ENCODE measurements at places on chromosomes 2 and 18.

DNA sequence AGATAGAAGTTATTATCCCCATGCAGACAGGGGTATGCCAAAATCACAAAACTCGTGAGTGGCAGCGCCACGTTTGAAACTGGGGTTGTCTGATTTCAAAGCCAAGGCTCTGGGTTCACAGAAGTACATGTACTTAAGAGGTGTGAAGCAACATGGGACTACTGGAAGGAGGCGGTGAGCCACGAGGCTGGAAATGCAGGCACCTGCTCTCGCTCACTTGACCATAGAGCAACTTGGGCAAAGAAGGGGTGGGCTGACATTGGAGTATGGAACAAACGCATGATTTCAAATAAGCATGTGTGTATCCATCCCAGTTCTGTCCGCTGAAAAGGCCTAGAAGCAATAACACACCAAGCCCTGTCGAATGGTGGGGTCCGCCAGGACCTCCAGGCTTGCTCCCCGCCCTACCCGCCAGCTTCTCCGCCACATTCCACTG is 593 bp upstream of the ACTR2 start:
- DNase-seq = no peak

- DNase-seq = no peak
Measured at GRCh38 chr2:189318761-189319160, 122.5 kb upstream of the WDR75 start.

DNA sequence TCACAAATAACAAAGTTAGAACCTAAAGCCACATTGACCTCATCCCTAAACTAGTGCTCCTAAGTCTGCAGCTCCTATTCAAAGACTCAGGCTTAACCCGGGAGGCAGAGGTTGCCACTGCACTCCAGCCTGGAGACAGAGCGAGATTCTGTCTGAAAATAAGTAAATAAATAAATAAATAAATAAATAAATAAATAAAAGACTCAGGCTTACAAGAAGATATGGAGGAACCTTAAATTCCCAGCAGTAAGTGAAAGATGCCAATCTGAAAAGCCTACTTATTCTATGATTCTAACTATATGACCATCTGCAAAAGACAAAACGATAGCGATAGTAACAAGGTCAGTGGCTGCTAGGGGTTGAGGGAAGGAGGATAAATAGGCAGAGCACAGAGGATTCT is 101.7 kb downstream of the DDX1 start:
- DNase-seq = no peak

GRCh38 chr2:43718530-43719124 is 42.4 kb upstream of the C1GALT1C1L start:
- DNase-seq = no peak

- no peak for DNase-seq
Measured at GRCh38 chr18:75316223-75316622, 105.6 kb downstream of the TSHZ1 start.

- no peak for DNase-seq
Measured at GRCh38 chr2:200575957-200576356, 9.9 kb upstream of the AOX1 start.

GRCh38 chr2:145655165-145655765 is 1135.3 kb upstream of the ZEB2 start:
- DNase-seq = no peak

- DNase-seq = no peak
Measured at GRCh38 chr2:38192976-38193375, 117.0 kb upstream of the CYP1B1 start.

GRCh38 chr18:52150050-52150449 is 189.9 kb upstream of the DCC start:
- DNase-seq = no peak

- no peak for DNase-seq
Measured at GRCh38 chr2:128032092-128032491, 4.2 kb upstream of the SAP130 start.

- DNase-seq = no peak
Measured at GRCh38 chr2:207747653-207748560, 21.8 kb downstream of the FZD5 start.

- DNase-seq = no peak
Measured at GRCh38 chr2:17933256-17933655, 54.8 kb downstream of the KCNS3 start.

DNA sequence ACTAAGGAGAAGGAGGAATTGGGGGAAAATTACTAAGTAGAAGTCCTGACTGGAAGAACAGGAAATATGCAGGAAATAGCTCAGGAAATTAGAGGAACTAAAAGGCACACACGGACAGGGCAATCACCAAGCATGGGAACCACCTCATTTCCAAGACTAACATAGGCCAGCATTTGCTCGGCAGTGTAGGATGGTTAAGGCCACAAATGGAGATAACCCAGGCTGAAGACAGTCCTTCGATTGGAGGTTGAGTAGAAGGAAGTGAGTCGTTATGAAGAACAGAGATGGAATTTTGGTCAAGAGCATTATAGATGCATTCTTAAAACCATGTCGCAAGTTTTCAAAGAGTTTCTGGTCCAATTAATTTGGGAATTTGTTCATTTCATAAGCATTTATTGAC is 401.4 kb downstream of the ALK start:
- DNase-seq = no peak

GRCh38 chr18:36977121-36977520 is 148.2 kb downstream of the KIAA1328 start:
- no peak for DNase-seq

- DNase-seq = no peak
Measured at GRCh38 chr2:64393383-64394010, 60.5 kb upstream of the LGALSL start.

DNA sequence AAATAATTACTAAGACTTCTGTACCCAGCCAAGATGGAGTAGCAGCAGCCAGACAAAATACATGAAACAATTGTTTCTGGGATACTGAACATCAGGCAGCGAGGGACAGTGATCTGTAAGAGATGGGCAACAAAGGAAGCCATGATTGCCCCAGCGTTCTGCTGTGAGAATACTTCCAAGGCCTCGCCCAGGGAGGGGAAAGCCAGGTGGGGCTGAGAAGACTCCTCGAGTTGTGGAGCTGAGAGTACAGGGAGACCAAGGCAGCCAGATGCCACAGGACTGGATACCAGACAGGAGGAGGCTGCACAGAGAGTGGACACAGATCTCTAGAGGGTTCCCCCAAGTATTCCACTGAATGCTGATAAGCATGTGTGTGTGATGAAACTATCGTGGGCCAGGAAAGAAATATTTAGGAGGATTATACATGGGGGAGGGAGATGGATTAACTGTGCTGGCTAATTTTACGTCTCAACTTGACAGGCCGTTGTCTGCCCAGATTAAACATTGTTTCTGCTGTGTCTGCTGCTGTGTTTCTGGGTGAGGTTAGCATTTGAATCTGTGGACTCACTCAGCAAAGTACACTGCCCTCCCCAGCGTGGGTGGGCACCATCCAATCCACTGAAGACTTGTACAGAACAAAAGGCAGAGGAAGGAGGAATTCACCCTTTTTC is 10.2 kb upstream of the LIMS2 start:
- no peak for DNase-seq

GRCh38 chr2:160209516-160209856 is 9.4 kb upstream of the ITGB6 start:
- DNase-seq = no peak

- no peak for DNase-seq
Measured at GRCh38 chr2:145769011-145769716, 1249.2 kb upstream of the ZEB2 start.

DNA sequence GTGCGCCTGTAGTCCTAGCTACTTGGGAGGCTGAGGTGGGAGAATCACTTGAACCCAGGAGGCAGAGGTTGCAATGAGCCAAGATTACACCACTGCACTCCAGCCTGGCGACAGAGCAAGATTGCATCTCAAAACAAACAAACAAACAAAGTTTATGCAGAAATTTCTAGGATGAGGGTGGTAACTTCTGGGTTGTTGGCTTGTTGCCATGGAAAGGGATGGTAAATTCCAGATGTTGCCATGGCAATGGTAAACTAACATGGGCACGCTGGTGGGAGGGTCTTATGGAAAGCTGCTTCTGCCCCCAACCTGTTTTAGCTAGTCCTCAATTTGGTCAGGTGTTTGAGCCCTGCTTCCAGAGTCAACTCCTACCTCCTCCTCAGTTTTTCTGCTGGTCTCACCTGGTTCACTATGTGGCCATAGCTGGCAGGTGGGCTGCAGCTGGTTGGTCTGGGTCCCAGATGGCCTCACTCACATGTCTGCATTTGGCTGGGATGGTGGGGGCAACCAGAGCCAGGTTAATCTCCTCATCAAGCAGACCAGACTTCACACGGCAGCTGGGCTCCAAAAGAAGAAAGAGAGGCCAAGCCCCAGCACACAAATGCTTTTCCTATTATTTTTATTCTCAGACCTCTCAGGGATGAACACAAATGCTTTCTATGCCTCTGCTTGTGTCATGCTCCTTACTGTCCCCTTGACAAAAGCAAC is 26.6 kb upstream of the TEX44 start:
- DNase-seq = no peak

- DNase-seq = no peak
Measured at GRCh38 chr2:69429491-69430183, 7.6 kb downstream of the NFU1 start.

DNA sequence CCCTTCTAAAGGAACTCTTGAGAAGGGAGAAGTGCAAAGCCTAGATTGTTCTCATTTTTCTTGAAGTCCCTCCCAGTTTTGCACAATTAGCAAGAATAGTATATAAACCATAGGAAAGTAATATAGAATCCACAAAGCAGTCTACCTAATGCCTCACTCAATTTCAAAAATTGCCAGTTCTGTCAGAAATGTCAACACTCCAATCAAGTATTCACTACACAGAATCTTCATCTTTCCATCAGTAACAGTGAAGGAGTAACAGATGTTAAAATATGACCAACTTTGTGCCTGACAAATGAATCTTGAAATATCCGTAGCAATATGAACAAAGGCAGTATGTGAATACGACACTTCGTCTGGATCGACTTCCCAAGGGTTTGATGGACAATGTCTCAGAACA is 56.3 kb downstream of the RBMS1 start:
- DNase-seq = no peak

- DNase-seq = no peak
Measured at GRCh38 chr2:172826522-172826921, 90.9 kb downstream of the RAPGEF4 start.

DNA sequence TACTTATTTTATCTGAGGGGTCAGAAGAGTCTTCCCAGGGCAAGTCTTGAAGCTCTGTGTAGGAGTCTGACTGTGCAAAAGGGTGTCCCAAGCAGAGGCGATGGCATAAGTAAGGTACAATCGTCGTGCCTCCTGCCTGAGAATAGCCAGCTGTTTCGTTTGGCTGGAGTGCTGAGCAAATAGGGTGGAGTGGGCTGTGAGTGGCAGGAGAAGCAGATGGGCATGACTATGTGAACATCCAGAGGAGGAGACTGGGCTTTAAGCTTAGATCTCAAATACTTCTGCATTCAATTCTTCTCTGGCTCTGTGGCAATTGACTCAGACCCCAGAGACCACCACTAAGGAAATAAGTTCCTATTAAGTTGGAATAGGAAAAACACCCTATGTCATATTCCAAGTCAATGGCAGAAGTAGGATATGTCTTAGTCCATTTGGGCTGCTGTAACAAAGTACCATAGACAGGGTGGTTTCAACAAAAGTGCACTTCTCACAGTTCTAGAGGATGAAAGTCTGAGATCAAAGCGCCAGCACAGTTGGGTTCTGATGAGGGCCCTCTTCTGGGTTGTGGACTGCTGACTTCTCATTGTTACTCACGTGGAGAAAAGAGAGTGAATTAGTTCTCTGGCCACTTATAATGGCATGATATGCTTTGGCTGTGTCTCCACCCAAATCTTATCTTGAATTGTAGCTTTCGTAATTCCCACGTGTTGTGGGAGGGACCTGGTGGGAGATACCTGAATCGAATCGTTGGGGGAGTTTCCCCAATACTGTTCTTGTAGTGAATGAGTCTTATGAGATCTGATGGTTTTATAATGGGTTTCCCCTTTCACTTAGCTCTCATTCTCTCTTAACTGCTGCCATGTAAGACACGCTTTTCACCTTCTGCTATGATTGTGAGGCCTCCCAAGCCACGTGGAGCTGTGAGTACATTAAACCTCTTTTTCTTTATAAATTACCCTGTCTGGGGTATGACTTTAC is 120.2 kb downstream of the LPIN1 start:
- DNase-seq = no peak

- no peak for DNase-seq
Measured at GRCh38 chr2:128636802-128637147, 318.1 kb upstream of the HS6ST1 start.

DNA sequence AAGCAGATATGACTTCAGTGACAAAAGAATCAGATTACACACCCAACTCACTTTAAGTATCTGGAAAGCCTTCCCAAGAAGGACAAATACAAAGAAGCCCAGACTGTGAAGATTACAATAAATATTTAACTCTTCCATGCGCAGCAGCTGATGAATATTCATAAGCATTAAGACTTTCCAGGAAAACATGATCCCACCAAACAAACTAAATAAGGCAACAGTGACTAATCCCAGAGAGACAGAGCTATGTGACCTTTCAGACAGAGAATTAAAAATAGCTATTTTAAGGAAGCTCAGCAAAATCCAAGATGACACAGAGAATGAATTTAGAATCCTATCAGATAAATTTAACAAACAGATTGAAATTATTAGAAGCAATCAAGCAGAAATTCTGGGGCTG is 108.2 kb upstream of the UBE2E3 start:
- DNase-seq = no peak

- DNase-seq = no peak
Measured at GRCh38 chr2:155301221-155301620, 602.7 kb downstream of the KCNJ3 start.

GRCh38 chr2:147030966-147031720 is 813.7 kb upstream of the ACVR2A start:
- DNase-seq = no peak

DNA sequence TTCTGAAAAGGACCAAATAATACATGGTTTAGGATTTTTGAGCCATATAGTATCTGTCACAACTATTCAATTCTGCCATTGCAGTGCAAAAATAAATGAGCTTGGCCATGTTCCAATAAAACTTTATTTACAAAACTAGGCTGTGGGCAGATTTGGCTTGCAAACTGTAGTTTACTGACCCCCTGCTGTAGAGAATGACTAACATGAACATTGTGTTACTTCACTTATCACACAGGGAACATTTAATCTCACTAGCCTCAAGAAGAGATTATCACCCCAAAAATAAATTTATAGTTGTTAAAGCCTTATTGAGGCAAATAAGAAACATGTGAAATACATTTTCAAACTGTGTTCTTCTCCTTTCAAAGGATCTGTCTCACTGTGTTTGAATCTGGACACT is 766.2 kb downstream of the MBD2 start:
- DNase-seq = no peak
